Central memory CD8-positive, alpha-beta T cell (primary cell): ENCODE measurements at places on chromosomes 7 and 10.

DNA sequence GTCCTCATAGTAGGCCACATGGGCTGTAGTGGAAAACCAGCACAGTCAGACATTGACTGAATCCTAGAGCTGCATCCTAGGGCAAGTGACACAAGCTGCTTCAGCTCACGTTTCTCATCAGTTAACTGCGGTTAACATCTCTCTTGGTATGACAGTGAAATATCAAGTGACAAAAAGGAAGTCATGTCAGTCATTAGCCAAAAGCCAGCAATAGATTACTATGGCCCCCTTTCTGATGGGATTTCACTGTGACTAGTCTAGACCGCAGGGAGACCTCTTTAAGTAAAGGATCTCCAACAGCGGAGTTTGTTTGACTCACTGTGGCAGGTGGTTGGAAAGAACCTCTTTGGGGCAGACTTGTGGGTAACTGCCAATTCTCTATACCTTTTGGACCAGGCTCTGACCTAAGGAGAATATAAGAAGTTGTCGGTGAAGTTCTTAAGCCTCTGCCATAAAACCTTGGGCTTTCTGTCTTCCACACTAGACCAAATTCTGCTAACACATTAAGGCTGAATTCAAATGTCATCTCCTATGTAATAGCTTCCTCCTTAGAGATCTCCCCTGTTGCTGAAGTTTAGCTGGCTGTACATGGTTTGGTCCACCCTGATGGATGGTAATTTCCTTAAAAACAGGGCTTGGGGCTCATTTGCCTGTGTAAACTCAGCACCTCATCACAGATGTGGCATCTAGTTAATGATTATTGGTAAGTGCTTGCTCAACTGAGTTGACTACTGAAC, 115.3 kb downstream of the SGMS1 start:
- DNase-seq: peak; percentile 48

- DNase-seq: no peak
Observed at GRCh38 chr7:107322015-107322414, 147.8 kb upstream of the GPR22 start.

DNA sequence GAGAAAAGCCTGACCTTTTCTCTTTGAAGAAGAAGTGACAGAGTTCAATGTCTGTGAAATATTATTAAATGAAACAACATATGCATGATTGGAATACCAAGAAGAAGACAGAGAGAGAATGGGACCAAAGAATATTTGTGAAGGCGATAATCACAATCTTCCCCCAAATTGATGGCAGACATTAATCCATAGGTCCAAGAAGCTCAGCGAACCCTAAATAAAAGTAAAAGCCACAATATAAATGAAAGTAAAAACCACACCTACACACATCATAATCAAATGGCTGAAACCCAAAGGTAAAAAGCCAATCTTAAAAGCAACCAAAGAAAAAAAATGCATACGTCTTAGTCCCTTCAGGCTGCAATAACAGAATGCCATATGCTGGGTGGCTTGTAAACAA, 84.0 kb downstream of the ODAD2 start:
- no peak for DNase-seq

- DNase-seq: no peak
Observed at GRCh38 chr10:120588311-120588710, 131.3 kb downstream of the PLPP4 start.

- DNase-seq: no peak
Observed at GRCh38 chr7:155533120-155533826, 13.1 kb downstream of the CNPY1 start.

DNA sequence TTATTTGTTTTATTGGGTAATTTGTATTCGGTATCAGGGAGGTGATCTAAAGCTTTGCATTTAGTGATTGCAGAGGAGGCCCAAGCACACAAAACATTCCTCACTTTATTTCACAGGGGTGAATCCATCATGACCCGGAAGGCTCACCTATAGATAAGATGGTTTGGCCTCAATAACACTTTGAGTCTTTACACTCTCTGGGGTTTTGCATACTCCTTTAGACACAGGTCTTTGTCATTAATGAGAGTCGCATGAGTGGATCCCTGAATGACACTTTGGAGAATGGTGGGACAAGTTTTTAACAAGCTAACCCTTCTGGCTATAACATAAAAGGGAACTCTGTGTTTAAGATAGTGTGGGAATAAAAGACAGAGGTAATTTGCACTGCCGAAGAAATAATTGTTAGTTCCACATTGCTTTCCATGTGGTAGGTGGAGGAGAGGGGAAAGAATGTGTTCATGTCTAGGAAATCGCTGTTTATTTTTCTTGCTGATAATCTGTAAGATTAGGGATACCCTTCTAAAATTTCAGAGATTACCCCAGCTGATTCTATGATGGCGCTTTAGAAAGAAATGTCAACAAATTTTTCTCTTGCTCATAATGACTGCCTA, 455.8 kb downstream of the TFEC start:
- DNase-seq: no peak
